ENCODE measurements at places on chromosomes 5 and 9.

- DNase-seq = no peak
These were observed 18.8 kb downstream of the PTAR1 start for GRCh38 chr9:69740872-69741505.

DNA sequence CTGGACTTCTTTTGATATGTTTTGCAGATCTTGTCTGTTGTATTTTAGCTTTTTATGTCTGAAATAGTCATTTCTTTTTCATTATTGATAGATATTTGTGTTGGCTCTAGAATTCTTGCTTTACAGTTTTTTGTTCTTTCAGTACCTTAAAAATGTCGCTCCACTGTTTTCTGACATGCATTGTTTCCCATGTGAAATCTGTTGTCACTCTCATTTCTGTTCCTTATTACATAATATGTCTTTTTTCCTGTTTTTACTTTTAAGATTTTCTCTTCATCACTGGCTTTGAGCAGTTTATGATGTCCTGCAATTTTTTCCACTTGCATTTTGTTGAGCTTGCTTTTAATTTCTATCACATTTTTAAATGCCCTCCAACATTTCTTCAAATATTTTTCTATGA is 270.4 kb upstream of the TARS1 start:
- DNase-seq = peak; percentile 49

DNA sequence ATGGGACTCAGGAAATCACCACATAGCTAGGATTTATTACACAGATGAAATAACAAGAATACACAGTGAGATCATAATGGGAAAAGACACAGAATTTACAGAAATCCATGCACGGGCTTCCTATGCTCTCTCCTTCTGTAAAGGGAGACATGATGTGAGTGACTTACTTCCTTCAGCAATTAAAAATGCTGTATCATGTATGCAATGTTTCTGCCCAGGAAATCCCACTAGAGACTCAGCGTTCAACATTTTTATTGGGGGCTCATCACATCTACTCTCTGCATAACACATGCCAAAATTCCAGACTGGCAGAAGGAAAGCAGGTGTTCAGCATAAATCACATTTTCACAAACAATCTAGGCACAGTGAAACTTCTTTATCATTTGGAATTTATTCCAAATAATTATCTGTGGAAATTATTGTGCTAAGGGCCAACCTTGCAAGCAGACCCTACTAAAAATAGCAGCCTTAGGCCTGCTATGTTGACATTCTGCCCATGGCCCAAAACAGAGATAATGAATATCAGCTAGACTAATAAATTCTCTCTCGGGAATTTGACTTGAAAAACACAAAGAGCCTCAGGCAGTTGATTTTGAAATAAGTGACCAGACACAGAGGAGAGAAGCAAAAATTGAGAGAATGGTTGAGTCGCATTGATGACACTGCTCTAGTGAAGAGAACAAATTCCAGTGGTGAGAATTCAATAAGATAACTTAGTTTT is 31.4 kb upstream of the SELENOP start:
- no peak for DNase-seq

DNA sequence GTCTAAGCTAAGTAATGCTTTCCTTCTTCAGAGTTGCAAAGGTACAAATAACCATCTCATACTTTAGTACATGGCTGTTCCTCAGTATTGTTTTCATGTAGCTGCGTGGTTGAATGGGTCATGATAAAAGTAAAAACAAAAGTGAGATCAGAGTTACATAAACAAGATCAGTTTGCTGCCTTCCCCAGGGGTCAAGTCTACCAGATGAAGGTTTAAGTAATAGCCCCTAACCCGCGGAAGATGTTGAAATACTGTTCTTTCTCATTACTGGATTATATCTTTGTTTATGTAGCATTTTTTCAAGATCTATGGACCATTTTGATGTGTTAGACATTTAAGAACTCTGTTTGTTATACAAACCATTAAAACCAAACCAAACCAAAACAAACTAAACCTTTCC is 34.1 kb upstream of the ARRDC3 start:
- no peak for DNase-seq

DNA sequence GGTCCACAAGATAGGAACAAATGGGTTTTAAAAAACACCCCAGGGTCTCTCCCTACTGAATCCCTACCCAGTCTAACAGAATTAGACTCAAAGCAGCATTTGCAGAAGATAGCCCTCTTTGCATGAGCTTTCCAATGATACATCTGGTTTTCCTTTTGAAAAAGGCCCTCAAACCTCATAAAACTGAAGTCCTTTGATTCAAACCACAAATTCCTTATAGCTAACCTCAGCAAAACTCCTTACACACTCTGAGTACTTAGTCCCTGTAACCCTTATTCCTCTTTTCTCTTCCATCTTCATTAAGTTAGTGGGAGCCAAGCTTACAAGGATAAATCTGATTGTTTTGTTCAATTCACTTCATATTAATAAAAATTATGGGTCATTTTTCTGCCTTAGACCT is 90.5 kb upstream of the TNC start:
- no peak for DNase-seq

- DNase-seq = no peak
These were observed 30.1 kb downstream of the NIPSNAP3B start for GRCh38 chr9:104794070-104794469.

DNA sequence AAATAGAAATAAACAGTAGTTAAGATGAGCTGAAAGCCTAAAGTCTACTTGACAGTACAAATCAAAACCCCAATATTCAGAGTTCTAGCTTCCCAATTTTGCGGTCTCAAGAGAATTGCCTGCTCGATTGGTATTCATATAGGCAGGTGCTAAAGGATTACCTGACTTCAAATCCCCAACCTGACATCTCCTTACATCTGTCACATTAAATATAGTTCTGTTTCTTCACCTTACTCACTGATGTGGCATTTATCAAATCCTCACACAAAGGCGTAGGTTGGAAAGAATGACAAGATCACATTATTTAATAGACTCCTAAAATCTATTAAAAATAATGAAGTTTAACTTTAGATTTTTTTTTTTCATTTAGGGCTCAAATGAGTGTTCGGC is 72.8 kb upstream of the ANKH start:
- DNase-seq = no peak

GRCh38 chr5:149671544-149671943 is 58.6 kb upstream of the PPARGC1B start:
- no peak for DNase-seq

- DNase-seq = no peak
These were observed 443.4 kb upstream of the TRPC7 start for GRCh38 chr5:136808756-136809155.

DNA sequence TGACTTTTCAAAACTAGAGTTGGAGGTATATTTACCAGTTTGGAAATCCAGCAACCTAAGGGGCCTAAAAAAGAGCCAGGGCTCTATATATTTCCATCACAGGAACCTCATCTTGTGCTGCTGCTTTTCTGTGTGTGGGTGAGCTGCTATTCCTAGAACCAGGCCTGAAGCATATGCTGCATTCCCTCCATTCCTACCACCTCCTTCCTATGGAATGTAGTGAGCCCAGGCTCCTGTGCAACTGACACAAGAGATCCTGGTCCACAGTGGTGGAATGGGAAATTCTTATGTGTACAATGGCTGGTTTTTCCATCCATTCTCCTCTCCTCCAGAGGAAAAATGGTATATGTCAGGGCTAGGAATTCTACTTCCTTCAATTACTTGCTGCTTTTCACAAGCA is 39.1 kb downstream of the SPEF2 start:
- DNase-seq = no peak

DNA sequence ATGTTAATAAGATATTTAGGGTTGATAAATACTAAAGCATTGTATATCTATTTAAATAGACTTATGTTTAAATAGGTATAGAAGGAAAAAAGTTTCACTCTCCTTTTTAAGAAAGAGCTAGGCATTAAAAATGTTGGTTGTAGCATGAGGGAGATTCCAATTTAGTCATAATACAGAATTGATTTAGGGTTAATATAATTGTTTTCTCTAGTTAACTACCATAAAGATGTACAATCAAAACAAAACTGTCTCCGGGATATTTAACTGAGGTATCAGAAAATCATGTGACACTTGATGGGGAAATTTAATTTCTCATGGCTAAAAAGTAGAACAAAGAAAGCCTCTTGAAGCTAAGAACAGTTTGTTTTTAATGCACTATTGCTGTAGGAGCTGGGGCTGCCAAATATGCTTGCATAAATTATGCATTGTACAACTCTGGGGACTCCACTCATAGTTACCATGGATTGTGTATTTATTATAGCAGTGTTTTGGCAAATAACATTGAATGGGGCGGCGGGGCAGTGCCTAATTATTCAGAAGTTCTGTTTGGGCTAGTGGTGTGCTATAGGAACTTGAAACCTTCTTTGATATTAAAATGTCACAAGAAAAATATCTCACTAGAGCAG is 44.2 kb downstream of the SMC2 start:
- DNase-seq = no peak

GRCh38 chr9:27394154-27394825 is 97.3 kb upstream of the EQTN start:
- no peak for DNase-seq

DNA sequence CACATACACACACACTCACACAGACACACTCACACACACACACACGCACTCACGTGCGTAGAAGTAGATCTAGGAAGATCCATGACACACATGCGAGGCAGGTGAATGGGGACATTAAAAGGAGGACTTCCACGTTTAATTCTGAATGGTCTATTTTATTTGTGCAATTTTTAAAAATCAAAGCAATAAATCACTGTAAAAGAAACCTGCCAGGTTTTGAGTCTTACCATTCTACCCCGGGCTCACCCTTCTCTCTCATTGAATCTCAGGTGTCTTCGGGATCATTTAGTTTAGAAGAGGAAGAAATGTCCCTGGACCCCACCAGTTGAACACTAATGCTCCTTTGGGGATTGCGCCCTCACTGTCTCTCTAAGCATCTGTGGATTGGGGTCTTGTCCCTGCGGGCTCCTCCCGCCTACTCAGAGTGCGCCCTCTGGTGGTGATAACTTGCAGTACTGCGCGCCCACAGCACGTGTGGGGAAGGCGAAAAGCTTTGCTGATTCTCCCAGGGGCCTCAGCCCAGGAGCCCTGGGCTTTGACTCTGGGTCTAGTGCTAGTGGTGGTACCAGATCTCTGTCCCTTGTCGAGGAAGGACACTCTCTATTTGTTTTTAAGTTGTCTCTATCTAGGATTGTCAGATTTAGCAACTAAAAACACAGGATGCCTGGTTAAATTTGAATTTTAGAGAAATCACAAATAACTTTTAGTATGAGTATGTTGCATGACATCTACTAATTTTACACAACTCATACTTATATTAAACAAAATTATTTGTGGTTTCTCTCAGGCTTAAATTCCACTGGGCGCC is 34.8 kb downstream of the BOD1 start:
- peak; percentile 49 for DNase-seq

DNA sequence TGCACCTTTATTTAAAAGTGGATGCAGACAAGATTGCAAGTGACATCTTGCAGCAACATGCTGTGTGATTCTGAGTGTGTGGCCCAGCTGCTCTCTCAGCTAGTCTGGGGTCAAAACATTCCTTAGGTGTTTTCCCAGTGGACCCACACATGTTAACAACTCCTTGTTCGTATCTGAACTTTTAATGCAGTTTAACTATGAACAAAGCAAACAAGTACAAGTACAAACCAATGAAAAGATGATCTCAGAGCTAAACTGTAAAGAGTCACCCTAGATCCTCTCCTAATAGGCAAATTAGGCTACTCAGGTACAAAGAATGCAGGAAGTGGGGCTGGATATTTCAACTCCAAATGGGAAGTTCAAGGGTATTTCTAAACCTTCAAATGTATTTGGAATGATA is 108.4 kb downstream of the ENTREP1 start:
- no peak for DNase-seq

GRCh38 chr9:21836437-21837161 is 34.2 kb downstream of the MTAP start:
- no peak for DNase-seq

- DNase-seq = no peak
These were observed 81.4 kb downstream of the SHC3 start for GRCh38 chr9:89097219-89097618.

DNA sequence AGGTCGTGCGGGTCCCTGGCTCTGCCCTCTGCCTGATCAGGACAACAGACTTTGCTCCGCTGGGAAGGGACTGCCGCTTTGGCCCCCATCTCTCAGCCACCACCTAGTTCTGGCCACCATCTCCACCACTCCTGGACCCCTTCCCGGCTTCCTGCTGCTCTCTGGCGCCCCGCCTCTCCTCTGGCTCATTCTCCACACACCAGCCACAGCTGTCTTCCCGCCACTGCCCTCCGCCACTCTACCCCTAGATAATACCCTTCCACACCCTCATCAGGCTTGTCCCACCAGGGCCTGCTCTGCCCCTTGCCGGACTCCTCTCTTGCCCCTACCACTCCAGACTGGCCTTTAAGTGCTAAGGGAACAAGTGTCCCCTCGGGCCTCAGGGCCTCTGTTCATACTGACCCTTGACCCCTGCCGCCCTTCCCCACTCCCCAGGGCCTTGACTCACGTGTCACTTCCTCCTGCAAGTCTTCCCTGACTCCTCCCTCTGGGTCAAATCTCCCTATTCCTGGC is 3.0 kb upstream of the CDX1 start:
- no peak for DNase-seq

- no peak for DNase-seq
These were observed 175.4 kb downstream of the MED10 start for GRCh38 chr5:6202968-6203365.

- no peak for DNase-seq
These were observed 6.5 kb downstream of the HIGD2A start for GRCh38 chr5:176394881-176395675.

- DNase-seq = peak; percentile 76
These were observed 2.1 kb upstream of the RFESD start for GRCh38 chr5:95644351-95645042.

- no peak for DNase-seq
These were observed 57.1 kb downstream of the BARX1 start for GRCh38 chr9:93898026-93898425.

DNA sequence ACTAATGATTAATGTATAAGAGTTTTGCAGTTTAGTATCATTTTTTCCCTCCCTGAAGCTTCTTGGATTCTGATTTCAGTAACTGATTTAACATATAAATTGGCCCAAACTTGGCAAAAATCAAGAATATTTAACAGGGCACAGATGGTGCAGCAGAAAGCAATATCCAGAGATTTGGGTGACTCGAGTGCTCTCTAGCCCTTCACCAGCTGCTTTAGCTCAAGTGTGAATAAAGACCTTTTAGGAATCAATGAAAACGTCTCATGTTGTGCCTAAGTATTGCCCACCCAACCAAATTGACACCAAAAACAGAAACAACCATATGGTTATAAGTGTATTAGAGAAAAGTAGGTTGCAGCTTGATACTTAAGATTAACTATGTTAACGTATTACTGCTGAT is 933.4 kb upstream of the PTPRD start:
- no peak for DNase-seq

DNA sequence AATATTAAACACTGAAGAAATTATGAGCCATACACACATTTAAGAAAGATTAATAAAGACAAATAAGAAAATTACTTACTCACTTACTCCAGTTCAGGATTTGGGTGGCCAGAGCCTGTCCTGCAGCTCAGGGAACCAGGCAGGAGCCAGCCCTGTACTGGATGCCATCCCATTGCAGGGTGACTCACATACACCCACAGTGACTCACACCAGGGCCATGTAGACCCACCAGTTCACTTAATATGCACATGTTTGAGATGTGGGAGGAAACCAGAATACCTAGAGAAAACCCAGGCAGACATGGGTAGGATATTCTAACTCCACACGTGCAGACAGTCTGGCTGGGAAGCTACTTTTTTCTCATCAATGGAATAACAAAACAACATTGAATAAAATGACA is 49.6 kb upstream of the ADRB2 start:
- DNase-seq = peak; percentile 64

GRCh38 chr9:121732886-121733285 is 81.5 kb downstream of the DAB2IP start:
- DNase-seq = no peak

- no peak for DNase-seq
These were observed 6.2 kb upstream of the F2R start for GRCh38 chr5:76709762-76710161.
